ENCODE measurements at places on chromosomes 7 and 10.

GRCh38 chr10:122044045-122044661, 55.2 kb downstream of the TACC2 start:
- no peak for DNase-seq

GRCh38 chr10:72763201-72763600, 71.3 kb downstream of the MCU start:
- DNase-seq = no peak

DNA sequence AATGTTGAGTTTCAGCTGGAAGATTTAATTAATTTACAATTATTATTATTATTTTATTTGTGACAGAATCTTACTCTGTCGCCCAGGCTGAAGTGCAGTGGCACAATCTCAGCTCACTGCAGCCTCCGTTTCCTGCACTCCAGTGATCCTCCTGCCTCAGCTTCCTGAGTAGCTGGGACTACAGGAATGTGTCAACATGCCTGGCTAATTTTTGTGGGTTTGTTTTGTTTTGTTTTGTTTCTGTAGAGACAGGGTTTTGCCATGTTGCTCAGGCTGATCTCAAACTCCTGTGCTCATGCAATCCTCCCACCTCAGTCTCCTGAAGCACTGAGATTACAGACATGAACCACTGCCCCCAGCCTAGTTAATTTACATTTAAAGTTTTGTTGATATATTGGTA, 93.8 kb upstream of the MEOX2 start:
- no peak for DNase-seq

DNA sequence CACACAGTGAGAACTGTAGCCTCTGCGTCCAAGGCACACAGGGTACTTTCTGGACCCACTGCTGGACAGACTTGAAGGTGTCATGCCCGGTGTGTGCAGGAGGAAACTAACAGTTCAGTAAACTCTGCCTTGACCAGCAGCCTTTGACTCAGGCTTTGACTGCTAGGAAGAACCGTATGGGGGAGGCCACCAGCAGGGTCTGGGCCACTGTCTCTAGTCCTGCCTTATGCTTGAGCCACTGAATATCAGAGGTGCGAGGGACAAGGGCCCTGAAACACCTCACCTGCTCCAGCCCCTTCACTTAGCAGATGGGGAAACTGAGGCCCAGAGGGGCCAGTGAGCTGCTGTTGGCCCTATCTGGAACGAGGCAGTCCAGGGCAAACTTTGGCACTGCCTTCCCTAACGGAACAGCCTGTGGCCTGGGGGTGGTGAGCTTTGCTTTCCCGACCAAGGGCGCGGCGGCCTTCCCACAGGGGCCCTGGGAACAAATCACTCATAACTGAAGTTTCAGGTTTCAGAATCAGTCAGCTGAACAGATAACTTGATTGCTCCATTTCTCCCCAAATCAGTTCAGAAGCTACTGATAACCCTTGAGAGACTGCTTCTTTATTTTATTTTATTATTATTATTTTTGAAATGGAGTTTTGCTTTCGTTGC, 130.0 kb downstream of the FAM53B start:
- DNase-seq = peak; percentile 75

DNA sequence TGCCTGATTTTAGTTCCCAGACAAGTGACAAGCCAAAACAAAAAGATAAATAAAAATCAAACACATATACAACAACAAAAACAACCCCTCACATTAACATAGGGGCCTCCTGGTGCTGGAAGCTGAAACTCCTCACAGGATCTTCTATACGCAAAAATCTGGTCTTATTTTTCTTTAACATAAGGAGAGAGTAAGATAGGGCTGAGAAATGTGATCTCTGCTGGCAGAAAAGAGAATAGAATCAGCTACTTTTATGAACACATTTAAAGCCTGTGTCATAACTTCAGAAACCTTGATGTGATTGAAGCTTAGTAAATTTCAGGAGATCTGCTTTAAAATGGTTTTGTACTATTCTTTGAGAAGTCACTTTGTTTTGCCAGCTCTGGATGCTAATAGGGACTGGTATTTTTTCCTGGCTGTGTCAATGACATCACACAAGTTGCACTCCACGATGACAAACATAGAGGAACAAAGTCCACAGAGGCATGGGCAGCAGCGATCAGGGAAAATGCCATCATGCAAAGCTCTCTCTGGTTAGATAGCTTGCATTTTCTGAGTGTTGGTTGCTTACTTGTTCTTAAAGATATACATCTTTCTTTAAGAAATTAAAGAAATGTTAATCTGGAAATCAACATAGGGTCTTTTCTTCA, 176.6 kb upstream of the SP4 start:
- no peak for DNase-seq

DNA sequence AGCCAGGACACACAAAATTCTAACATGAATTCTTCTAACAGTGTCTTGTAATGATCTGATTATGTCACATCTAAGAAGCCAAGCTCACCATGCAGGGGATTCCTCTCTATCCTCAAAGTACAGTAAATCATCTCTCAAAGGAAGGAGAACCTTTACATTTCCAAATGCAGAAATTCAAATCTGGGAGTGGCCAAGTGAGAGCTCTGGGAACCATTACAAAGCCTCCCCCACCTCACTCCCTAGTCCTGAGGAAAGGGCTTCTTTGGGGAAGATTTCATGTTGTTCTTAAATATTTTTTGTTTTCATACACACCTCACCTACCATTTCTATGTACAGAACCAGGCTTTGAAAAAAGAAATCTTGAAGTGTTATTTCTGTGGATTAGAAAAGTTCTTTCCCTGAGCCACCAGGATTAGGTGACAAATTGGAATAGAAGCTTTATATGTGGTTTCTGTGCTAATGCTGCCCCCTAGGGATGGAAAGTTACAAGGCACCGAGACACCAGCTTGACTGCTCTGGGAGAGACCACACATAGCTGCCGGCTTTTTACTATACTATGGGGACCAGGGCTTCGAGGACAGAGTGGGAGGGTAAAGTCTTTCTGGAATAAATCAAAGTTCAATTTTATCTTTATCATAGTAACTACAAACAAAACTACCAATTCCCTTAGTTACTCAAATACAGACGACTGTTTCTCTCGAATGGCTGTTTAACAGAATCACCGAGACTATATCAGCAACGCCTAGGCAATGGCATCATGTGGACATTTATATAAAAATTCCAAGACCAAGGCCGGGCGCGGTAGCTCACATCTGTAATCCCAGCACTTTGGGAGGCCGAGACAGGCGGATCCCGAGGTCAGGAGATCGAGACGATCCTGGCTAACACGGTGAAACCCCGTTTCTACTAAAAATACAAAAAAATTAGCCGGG, 116.1 kb downstream of the RNF216 start:
- peak; percentile 58 for DNase-seq

Measured in activated T-cell treated with anti-CD3 and anti-CD28 coated beads, Interleukin-2, amount 50 U/mL, for 24 hours (primary cell).